ENCODE measurements at places on chromosomes 16 and 17.

DNA sequence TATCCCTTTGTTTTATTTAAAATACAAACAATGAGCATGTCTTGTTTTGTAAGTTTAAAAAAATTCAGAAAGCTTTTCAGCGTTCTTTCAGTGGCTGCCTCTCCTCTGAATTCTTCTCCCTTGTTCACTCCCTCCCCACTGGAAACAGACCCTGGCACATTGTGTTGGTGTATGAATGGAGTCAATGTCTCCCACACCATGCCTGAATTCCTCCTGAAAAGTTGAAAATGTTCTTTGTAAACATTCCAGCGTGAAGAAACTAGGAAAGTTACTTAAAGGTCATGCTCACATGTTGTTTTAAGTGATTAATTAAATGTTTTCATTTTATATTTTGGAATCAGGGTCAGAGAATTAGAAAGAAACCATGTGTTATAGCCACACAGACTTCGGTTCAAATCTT lies 136.9 kb upstream of the DYNLRB2 start:
- no peak for DNase-seq

- DNase-seq = no peak
Observed at GRCh38 chr17:38326996-38327792, 16.6 kb downstream of the GPR179 start.

DNA sequence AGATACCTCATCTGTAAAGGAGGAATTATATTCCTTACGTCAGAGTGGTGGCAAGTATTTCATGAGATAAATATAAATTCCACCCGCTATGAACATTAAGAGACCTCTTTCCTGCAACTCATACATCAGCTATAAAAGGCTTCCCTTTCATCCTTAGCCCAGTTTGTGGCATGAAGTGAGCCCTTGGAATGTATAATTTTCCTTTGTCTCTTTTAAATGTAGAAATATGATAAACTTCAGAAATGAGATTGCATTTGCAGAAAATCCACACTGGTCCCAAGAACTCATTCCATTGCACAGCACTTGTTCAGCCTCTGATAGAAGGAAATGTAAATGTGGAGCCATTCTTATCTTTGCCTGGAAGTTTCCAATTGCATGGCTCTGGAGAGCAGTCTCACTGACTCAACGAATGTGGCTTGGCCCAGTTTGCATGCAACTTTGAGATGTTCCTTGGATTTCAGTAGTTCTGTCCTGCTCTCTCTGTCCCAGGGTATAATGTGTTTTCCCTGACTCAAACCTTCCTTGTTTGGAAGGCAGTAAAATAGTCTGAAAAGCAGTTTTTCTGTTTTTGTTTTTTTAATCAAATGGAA lies 746.4 kb downstream of the CDH11 start:
- no peak for DNase-seq

DNA sequence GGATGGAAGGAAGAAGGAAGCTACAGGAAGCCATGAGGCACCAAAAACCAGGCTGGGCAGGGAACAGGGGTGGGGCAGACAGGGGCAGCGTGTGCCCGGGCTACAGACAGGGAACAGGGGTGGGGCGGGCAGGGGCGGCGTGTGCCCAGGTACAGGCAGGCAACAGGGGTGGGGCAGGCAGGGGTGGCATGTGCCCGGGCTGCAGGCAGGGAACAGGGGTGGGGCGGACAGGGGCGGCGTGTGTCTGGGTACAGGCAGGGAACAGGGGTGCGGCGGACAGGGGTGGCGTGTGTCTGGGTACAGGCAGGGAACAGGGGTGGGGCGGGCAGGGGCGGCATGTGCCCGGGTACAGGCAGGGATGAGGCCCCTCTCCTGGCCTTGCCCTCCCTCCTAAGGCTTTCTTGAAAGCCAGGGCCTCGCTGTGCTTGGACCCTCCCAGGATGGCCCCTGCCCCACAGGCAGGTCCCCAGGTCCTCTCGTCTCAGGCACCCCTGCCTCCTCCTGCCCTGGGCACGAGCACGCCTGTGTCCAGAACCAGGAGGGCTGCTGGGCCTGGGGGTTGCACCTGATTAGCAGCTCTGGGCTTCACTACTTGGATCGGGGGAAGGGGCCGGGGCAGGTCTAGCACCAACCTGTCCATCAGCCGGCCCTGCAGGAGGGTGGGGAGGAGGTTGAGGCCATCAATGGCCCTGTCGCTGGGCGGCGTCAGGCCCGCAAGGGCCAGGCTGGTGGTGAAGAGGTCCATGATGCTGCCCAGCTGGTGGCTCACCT lies 14.5 kb upstream of the APRT start:
- no peak for DNase-seq

GRCh38 chr16:13029786-13030185 lies 128.4 kb downstream of the SHISA9 start:
- no peak for DNase-seq
